ELR (cell line): ENCODE measurements at places on chromosomes 3 and 15.

DNA sequence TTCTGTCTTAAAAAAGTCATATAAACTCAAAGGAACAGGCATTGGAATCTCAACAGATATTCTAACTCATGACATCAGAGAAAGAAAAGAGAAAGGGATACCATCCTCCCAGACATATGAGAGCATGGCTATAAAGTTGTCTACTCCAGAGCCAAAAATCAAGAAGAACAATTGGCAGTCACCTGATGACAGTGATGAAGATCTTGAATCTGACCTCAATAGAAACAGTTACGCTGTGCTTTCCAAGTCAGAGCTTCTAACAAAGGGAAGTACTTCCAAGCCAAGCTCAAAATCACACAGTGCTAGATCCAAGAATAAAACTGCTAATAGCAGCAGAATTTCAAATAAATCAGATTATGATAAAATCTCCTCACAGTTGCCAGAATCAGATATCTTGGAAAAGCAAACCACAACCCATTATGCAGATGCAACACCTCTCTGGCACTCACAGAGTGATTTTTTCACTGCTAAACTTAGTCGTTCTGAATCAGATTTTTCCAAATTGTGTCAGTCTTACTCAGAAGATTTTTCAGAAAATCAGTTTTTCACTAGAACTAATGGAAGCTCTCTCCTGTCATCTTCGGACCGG is 35.9 kb downstream of the UNC13C start:
- no peak for DNase-seq

- no peak for DNase-seq
Observed at GRCh38 chr3:64203969-64204908, 21.0 kb downstream of the PRICKLE2 start.

GRCh38 chr15:76146812-76147211 is 87.0 kb downstream of the TMEM266 start:
- DNase-seq = no peak

- DNase-seq = no peak
Observed at GRCh38 chr3:138441256-138441655, 6.8 kb downstream of the ESYT3 start.

DNA sequence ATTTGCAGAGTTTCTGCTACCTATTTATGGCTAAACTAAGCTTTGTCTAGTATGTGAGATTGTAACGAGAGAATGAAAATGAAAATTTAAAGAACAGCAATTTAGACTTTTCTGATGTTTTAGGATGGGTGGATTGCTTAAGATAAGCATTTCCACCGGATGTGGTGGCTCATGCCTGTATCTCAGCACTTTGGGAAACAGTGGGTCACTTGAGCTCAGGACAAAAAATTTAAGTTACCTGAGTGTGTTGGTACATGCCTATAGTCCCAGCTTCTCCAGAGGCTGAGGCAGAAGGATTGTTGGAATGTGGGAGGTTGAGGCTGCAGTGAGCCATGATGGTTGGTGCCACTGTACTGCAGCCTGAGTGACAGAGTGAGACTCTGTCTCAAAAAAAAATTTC is 3.3 kb downstream of the PPP4R2 start:
- no peak for DNase-seq

GRCh38 chr3:155556531-155556930 is 188.3 kb downstream of the PLCH1 start:
- no peak for DNase-seq

- DNase-seq = no peak
Observed at GRCh38 chr15:78259232-78259631, 5.1 kb upstream of the DNAJA4 start.

GRCh38 chr15:45387380-45388007 is 9.2 kb upstream of the GATM start:
- DNase-seq = peak; percentile 36

GRCh38 chr3:171508206-171508605 is 48.0 kb upstream of the TNIK start:
- no peak for DNase-seq

DNA sequence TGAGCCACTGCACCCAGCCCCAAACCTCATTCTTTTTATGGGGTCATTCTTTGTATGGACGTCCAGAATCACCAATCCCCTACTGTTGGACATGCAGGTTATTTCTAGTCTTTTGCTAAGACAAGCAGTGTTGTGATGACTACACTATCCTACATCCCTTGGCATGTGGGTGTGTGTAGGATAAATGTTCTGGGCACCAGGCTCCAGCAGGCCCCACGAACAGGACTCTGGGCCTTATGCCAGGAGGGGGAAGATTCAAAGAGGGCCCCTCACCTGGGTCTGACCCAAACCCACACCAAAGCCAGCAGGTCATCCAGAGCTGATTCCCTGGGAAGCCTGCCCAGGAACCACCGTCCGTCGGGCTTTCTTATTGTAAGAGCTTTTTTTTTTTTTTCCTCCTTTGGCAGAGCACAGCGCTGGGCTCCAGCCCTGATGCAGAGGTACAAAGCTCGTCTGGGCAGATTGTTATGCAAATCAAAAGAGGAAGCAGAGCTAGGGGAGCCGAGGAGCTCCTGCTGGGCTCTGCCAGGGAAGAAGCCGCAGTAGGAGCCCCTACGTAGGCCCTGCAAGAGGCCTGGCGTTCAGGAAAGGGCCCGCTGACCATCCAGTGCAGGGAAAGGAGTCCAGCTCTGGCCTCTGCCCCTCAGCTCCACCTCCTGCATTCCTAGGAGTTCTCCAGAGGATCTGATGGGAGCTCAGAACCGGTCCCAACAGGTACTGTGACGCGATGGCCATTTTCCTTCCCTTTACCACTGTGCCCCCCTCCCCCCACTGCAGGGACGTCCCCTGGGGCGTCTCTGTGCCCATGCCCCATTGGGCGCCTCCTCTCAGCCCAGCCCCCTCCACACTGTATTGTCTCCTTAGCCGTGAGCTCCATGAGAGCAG is 29.0 kb upstream of the FURIN start:
- DNase-seq = no peak

GRCh38 chr15:43943511-43943910 is 116.7 kb downstream of the WDR76 start:
- DNase-seq = no peak

- DNase-seq = no peak
Observed at GRCh38 chr3:79015854-79016253, 751.9 kb downstream of the ROBO1 start.

DNA sequence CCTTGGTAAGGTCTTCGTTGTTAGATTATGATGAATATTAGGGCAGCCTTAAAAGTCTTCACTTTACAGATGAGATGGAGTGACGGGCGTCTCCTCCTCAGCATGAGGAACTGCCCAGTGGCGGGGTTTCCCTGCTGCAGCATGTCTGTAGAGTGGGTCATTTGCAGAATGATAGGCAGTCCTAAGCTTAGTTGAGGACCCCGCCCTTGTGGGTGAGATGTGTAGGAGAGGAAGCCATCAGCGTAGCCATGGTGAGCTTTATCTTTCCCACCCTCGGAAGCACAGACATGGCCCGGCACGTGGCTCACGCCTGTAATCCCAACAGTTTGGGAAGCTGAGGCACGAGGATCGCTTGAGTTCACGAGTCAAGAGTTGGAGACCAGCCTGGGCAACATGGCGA is 877 bp downstream of the NIT2 start:
- DNase-seq = peak; percentile 38

GRCh38 chr15:87901926-87902690 is 354.4 kb downstream of the NTRK3 start:
- DNase-seq = no peak

GRCh38 chr3:141114816-141115460 is 63.8 kb downstream of the SPSB4 start:
- DNase-seq = peak; percentile 31

- DNase-seq = peak; percentile 6
Observed at GRCh38 chr3:14988988-14989394, 41.6 kb downstream of the NR2C2 start.

- peak; percentile 100 for DNase-seq
Observed at GRCh38 chr3:159765030-159765859, 223.4 kb upstream of the IL12A start.

GRCh38 chr3:143165211-143165610 is 45.6 kb downstream of the CHST2 start:
- DNase-seq = no peak

GRCh38 chr15:87761736-87762509 is 494.6 kb downstream of the NTRK3 start:
- DNase-seq = no peak

DNA sequence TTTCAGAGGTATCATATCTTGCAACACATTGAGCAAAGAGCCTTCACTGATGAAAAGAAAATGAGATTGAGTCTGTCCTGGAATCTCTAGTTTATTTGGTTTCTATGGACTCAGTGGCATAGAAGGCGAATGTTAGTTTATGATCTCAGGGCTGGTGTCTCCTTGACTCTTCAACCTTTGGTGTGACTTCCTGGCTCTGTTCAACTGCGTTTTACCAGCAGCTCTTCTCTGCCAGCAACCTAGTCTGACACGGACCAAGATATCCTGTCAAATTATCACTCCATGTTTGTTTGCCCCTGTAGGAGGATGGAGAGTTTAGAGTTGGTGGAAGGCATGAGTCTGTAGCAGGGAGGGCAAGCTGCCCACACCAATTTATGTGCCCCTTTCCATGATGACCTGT is 82.9 kb upstream of the TBC1D5 start:
- DNase-seq = no peak
